ENCODE measurements at places on chromosomes 7 and 10.

GRCh38 chr7:40694026-40694809 lies 559.4 kb downstream of the SUGCT start:
- no peak for DNase-seq

- DNase-seq: no peak
Observed at GRCh38 chr7:26658389-26659084, 205.9 kb downstream of the SKAP2 start.

- DNase-seq: no peak
Observed at GRCh38 chr10:114709984-114710383, 51.9 kb upstream of the ABLIM1 start.

- DNase-seq: peak; percentile 52
Observed at GRCh38 chr10:103845972-103846371, 9.4 kb downstream of the SH3PXD2A start.

- DNase-seq: no peak
Observed at GRCh38 chr7:142873281-142873784, 12.2 kb downstream of the TRPV6 start.

GRCh38 chr10:127242914-127243313 lies 46.5 kb upstream of the INSYN2A start:
- DNase-seq: no peak

Measured in CD4-positive, alpha-beta T cell treated with Interleukin-6 at 100 ng/mL for 8 hours (primary cell).